ENCODE measurements at places on chromosomes 13 and 19.
A peak's percentile ranks its signal among the peaks of the same experiment; 100 is the strongest.

- no peak for DNase-seq
Measured at GRCh38 chr13:26380930-26381329, 127.0 kb downstream of the CDK8 start.

- DNase-seq, result no peak
Measured at GRCh38 chr13:41224113-41225110, 30.0 kb upstream of the KBTBD7 start.

DNA sequence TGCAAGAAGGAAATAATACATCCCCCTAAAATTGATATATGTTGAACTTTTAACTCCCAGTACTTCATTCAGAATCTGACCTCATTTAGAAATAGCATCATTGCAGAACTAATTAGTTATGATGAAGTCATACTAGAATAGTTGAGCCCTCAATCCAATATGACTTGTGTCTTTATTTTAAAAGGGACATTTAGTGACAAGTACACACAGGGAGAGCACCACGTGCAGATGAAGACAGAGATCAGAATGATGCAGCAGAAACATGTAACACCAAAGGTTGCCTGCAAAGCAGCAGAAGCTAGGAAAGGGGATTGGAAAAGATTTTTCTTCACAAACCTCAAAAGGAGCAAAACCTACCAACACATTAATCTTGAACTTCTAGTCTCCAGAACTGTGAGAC is 2602.5 kb downstream of the PCDH9 start:
- no peak for DNase-seq

DNA sequence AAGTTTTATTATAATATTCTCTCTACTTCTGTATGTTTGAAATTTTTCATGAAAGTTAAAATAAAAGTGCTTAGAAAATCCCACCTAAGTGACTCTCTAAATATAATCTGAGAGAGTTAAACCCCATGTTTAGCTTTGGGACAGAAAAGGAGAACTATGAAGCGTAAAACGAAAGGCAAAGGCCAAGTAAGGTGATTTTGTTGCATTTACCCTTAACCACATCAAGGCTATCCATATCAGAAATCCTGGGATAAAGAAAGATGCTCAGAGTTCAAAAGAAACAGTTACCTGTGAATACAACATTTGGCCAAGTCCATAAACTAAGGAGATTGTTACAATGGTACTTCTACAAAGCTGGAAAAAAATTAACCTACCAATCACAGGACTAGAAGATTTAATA is 31.3 kb downstream of the UBL3 start:
- DNase-seq, result no peak

DNA sequence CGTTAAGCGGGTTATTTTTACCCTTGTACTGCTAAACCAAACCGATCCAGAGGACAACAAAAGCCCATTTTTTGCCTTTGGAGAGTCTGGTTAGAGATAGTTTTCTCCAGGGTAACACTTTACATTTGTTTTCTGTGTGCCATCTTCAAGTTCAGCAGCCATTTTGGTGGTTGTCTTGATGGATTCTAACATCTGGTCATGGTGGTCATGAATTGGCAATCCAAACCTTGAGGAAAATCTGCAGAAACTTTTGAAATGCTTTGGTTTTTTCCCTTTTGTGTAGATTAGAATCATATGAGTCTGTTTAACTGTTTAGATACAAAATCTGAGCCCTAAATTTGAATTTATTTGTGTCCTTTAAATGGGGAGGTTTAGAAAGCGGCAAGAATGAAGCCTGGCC is 16.6 kb downstream of the HNRNPM start:
- DNase-seq, result no peak

- no peak for DNase-seq
Measured at GRCh38 chr19:43478323-43478722, 12.9 kb upstream of the LYPD3 start.

DNA sequence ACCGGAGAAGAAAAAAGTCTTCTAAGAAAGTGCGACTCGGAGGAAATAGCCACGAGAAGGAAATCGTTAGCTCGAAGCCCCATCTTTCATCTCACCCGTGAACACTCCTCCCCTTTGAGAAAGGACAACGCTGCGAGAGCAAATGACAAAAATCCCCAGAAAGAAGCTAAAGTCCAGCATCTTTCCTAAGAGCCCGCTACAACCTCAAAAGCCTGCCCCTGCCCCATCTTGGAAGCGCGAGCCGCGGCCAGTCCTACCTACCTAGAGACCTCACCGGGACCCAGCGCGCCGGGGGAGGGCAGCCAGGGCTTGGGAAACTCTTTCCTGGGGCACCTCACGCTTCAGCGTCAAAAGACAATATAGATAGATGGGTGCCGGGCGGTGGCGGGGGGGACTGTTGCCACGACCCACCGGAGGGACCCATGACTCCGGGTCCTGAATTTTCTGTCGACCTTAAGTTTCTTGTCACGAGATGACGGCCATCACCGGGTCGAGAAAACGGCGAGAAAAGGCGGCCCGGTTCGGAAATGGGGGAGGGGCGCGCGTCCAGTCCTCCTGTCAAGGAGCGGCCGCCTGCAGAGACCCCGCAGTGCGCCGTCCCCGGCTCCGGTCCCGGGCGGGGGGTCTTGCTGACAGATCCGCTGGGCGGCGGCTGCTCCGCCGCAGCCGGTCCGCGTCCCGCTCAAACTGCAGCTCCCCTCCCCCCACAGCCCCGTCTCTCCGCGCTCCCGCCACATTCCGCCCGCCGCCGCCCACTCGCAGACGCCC is 65.9 kb downstream of the KCNRG start:
- peak; percentile 57 for DNase-seq
